ENCODE measurements at places on chromosomes 1 and 21.

GRCh38 chr1:175413367-175413766 lies 220.8 kb upstream of the KIAA0040 start:
- no peak for DNase-seq

- DNase-seq, result no peak
Measured at GRCh38 chr1:90262791-90263190, 267.9 kb downstream of the ZNF326 start.

DNA sequence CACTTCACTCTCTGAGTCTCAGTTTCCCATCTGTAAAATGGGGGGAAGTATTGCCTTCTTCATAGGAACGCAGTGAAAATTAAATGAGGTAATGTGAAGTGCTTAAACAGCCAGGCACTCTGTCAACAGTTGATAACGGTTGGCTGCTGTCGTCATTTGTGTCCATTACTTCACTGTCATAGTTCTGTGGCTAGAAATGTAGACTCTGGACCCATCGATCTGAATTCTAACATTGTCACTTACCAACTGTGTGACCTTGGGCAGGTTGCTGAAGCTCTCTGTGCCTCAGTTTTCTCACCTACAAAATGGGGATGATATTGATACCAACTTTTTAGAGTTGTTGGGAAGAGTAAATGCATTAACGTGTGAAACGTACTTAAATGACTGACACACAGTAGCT lies 152.6 kb downstream of the PTPRU start:
- DNase-seq, result no peak

GRCh38 chr1:168400139-168400538 lies 119.5 kb downstream of the TBX19 start:
- no peak for DNase-seq

DNA sequence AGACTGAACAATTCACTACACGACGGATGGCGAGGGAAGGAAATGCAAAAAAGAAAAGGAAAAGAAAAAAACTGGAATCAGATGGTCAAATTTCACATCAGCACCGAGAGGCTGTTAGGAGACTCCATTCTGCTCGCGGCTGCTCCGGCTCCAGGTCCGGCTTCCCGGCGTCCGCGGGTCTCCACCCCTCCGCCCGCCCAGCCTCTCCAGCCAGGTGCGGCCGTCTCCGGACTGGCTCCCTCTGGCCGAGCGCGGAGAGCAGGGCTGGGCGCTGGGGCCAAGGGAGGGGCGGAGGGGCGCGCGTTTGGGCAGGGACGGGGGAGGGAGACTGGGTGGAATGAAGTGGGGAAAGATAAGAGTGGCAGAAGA lies 332 bp downstream of the KCNJ6 start:
- DNase-seq, result no peak

- DNase-seq, result no peak
Measured at GRCh38 chr1:72007312-72007711, 275.0 kb downstream of the NEGR1 start.

GRCh38 chr1:88266051-88266450 lies 418.0 kb upstream of the PKN2 start:
- no peak for DNase-seq

GRCh38 chr1:160096274-160097116 lies 1.9 kb downstream of the IGSF8 start:
- DNase-seq, result no peak

DNA sequence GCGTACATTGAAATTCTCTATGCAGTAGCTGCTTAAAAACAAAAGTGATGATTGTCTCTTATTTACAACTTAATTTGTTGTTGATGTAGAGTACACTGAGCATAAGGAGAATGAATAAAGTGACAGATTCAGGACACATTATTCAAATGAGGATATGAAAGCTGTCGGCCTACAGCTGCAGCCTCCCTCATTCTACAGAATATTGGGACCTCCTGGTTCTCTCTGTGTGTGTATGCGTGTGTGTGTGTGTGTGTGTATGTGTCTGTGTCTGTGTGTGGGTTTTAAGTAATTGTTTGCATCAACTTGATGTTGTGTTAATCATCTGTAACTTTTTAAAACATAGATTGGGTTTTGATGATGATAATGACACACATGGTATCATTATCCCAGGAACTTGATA lies 17.9 kb downstream of the PROX1 start:
- no peak for DNase-seq

DNA sequence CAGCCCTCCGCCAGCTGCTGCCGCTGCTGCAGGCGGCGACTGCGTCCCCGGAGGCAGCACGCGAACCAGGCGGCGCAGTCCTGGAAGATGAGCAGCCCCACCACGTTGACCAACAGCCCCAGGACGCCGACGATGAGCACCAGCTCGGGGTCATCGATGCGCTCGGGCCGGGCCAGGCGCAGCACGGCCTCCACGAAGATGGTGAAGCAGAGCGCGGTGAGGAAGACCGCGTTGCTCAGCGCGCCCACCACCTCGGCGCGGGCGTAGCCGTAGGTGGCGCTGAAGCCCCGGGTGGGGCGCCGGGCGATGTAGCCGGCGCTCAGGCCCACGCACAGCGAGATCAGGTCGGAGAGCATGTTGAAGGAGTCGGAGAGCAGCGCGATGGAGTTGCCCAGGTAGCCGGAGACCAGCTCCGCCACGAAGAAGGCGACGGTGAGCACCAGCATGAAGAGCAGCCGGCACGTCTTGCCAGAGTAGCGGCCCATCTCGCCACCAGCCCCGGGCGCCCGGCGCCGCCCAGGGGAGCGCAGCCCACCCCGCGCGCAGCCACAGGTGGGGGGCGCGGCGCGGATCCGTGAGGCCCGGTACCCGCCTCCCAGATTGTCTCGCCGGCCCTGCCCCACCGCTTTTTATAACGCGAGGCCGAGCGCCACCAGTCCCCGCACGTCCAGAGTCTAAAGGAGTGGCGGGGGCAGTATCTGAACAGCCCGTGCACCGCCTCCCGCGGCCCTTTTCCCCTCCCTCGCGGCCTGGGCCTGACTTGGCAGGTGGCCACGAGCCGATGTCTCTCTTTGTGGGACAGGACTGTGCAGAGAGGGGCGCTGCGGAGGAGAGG lies at the start of gene SLC30A10:
SLC30A10 (minus strand) TSS at position 602 of the 835 bp plus-strand sequence; CDS start at position 485, 117 bp downstream.
- no peak for DNase-seq

DNA sequence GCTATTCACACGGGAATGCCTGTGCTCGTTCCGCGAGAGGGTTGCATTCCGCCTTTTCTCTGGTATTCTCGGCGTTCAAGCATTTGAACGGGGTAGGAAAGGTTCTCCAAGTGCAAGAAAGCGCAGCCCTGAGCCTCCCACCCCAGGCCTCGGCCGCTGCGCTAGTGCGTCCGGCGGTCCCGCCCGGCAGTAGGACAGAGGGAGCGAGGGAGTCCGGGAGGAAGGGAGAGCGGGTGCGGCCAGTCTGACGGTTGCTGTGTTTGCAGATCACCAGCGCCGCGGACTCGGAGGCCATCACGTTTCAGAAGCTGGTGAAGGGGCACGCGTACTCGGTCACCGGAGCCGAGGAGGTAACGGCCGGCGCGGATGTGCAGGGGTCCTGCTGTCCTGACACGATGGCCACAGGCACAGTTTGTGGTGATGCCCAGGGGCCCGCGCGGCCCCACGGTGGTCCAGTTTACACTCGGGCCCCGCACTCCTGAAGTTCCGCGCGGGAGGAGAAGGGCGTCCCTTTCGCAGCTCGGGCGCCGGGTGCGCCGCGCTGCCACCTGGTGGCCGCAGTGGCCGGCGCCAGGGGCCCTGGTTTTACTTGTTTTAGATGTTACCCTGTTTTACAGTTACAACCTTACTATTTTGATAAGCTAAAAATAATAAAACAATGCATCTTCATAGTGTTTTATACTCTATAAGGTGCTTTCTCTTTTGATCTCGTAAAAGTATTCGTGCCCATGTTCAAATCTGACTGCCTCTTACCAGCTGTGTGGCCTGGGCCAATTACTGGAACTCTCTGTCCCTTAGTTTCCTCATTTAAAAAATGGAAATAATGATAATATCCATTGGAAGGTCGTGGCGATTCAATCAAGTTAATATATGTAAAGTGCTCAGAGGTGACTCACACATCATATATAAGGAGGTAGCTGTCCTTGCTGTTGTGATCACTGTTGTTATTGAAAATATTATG lies 36.7 kb downstream of the CAPN2 start:
- DNase-seq, result no peak

- no peak for DNase-seq
Measured at GRCh38 chr1:165389609-165390008, 33.1 kb upstream of the LMX1A start.

DNA sequence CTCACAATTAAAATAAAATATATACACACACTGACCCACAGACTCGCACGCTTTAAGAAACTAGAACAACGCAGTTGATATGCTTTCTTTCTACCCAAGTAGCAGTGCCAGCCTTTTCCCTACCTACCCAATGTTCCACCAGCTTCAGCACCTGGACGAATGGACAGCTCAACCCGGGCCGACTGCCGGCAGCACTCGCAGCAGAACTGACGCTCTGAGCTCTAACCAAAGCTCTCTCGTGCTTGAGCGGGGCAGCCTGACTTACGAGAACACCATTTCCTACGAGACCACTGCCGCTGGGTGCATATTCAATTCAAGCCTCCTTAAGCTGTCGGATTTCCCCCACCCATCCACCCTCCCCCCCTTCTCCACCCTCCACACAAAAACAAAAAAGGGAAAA lies 127.4 kb upstream of the DPYD start:
- DNase-seq, result no peak

GRCh38 chr1:78676993-78677392 lies 27.4 kb downstream of the IFI44 start:
- no peak for DNase-seq

GRCh38 chr21:33821503-33822322 lies 93.9 kb downstream of the ATP5PO start:
- DNase-seq, result no peak

- DNase-seq, result no peak
Measured at GRCh38 chr21:33380483-33380998, 22.7 kb upstream of the IFNGR2 start.

- DNase-seq, result no peak
Measured at GRCh38 chr1:171994293-171994692, 153.0 kb downstream of the DNM3 start.

- DNase-seq, result no peak
Measured at GRCh38 chr21:23695443-23695842, 1911.8 kb downstream of the MRPL39 start.

DNA sequence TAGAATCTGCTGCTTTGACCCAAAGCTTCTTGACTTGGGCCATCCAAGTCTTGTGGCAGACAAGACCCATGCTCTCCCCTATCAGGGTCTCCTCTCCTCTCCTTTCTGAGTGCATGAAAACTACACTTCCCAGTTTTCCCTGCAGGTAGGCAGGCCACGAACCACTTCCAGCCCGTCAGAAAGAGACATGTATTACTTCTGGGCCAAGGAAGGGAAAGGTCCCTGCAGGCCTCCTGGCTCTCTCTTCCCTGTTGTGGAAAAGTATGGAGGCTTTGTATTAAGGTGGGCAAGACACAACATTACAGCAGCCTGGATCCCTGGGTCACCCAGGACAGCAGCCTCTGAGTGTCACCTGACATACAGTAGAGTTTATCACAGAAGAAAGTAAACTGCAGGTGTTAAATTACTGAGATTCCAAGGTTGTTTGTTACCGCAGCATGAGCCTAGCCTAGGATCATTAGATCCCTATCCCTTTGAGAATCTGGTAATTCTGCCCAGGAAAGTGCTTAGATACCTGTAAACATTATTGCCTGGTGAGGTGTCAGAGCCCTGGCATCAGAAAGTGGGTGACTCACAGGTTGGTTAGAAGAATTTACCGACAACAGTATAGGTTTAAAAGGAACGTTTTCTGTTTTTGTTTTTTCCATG lies 717.3 kb downstream of the MATN1 start:
- DNase-seq, result no peak

- no peak for DNase-seq
Measured at GRCh38 chr1:83705091-83705490, 293.8 kb downstream of the TTLL7 start.

- peak; percentile 48 for DNase-seq
Measured at GRCh38 chr1:23634840-23635651, 56.6 kb upstream of the RPL11 start.

DNA sequence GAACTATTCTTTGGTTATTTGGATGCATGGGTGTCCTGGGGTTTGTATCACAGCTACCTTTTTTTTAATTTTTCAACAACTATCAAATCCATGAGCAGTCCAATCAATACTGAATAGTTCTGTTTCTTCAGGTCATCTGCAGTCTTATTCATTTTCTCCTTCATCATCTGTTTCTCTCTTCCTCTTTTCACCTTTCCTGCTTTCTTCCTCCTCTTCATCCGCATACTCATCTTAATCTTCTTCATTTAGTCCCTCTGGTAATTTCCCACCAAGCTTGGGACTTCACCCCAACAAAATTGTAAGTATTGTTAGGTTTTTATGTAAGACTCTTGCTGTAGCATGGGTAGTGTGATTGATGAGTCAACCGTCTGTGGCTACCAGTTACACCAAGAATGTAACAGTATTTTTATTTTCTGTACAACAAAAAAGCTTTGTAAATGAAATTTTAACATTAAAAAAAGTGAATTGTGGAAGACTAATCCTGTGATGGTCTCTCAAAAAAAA lies 184.1 kb upstream of the RNPC3 start:
- DNase-seq, result no peak
